ENCODE measurements at places on chromosomes 6 and 20. TPM values are rescaled to one million over a fixed set of nuclear protein-coding genes. Genes with fewer than 3 reads are reported as not detected.

MAN1A1 gene
- total RNA-seq, result 13.3 TPM

DUSP15 gene
- total RNA-seq, result 0.47 TPM

HDGFL1 gene
- total RNA-seq, result not detected

- peak overlapping the region; percentile 99 for H3K27ac ChIP-seq
- peaks cover 21% of the 10 kb centered on the region for H3K4me1 ChIP-seq
- H3K36me3 ChIP-seq, result peaks cover 8% of the 10 kb centered on the region
- peak overlapping the region; percentile 46 for H3K4me3 ChIP-seq
- DNase-seq, result peak; percentile 34
Measured at GRCh38 chr6:126721581-126722160, 381.8 kb downstream of the CENPW start.

DNA sequence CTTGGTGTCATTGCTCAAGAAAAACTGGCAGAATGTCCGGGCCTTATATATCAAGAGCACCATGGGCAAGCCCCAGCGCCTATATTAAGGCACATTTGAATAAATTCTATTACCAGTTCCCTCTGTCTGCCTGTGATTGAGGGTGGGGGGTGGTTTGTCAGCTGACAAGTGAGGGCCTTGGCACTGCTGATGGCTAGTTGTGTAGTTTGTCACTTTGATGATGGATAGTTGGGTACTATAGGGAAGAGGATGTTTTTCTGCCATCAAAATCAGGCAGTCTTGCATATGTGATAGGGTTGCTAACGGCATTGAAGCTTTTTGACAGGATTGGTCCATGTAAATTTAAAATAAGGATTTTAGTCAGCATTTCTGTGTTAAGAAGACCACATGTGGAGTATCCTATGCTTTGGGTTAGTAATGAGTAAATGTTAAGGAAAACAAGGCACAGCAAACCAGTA is 2.5 kb downstream of the RPL10A start:
- H3K27ac ChIP-seq, result peak overlapping the region; percentile 100
- H3K27me3 ChIP-seq, result no peaks in the 10 kb centered on the region
- peaks cover 91% of the 10 kb centered on the region for H3K36me3 ChIP-seq
- DNase-seq, result no peak

- H3K4me3 ChIP-seq, result peak overlapping the region; percentile 64
- DNase-seq, result peak; percentile 32
- H3K27me3 ChIP-seq, result no peaks in the 10 kb centered on the region
- peak overlapping the region; percentile 65 for H3K27ac ChIP-seq
- peaks cover 71% of the 10 kb centered on the region for H3K36me3 ChIP-seq
- peaks cover 39% of the 10 kb centered on the region for H3K4me1 ChIP-seq
Measured at GRCh38 chr6:31900917-31901414, 920 bp downstream of the ZBTB12 start.

DNA sequence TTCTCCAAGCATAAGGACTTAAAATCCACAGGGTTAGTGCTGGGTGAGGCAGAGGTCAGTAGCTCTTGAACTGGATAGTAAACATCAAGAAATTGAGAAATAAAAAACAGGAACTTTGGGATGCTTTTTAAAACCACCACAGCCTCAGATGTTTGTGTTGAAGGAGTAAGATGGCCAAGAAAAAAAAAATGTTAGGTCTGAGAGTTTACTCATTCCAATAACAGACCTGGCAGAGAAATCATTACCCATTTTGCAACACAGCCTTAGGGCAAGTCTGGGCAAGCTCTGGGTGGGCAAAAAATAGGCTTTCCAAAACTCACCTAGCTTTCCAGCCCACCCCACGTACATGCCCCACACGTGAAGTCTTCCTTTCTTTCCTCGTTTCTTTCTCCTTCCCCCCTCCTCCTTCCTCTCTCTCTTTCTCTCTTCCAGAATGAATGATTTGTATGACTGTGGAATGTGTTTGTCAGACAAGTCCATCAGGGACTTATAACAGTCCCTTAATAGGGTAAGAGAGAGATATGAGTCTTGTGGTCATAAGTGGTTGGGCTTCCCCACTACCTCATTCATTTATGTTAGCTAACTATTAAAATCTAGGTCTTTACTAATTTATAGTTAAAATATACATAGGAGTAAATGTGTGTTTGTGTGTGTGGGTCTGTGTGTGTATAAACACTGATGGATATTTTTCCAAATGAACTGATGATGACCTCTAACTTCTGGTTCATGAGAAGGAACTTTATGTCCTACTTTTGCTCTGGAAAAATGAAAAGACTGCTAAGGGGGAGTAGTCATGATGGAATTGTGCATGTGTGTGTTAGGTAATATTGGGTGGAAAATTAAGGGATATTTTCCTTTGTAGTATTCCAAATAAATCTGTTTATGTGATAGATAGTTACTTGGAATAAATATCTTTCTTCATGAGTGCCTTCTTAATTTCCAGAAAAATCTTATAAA is 18.0 kb upstream of the DSE start:
- no peak overlapping the region for H3K4me3 ChIP-seq
- H3K4me1 ChIP-seq, result no peaks in the 10 kb centered on the region
- H3K27ac ChIP-seq, result no peak overlapping the region
- DNase-seq, result no peak
